Heart right ventricle (tissue), 16 donors: ENCODE measurements at places on chromosomes 13 and 19. TPM values are rescaled to one million over a fixed set of nuclear protein-coding genes. Genes with fewer than 3 reads are reported as not detected.

DNA sequence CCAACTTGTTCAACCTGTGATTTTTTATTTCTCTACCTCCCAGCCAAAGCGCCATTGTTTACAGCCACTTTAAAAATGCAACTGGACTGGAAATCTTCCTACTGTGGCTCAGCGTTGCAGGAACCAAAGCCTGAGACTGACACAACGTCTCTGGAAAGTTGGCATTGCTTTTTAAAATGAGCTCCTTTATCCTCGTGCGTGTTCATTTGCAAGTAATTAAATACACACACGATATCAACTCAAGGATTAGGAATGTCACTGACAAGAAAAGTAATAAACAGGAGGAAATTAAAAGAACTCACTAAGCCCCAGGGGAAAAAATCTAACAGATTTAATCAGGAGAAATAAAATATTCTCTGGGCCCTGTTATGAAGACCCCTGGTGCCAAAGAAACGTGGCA lies 184.6 kb upstream of the IRS2 start:
- DNase-seq, result no peak

DNA sequence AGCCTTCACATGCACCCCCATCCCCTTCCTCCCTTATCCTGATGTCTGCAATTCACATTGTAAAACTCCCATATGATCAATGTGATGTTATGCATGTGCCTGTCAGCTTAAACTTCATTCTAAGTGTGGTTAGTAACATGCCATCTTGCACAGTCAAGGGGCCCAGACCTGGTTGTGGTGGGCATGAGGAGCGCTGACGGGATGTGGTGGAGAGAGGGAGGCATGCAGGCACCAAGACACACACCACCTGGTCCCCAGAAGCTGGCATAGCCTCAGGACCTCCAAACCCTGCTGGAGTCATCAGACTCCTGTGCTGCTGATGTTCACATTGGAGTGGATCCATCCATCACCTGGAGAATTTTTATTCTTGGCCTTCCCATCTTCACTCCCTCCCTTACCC lies 90.5 kb upstream of the ABCC4 start:
- DNase-seq, result no peak

DNA sequence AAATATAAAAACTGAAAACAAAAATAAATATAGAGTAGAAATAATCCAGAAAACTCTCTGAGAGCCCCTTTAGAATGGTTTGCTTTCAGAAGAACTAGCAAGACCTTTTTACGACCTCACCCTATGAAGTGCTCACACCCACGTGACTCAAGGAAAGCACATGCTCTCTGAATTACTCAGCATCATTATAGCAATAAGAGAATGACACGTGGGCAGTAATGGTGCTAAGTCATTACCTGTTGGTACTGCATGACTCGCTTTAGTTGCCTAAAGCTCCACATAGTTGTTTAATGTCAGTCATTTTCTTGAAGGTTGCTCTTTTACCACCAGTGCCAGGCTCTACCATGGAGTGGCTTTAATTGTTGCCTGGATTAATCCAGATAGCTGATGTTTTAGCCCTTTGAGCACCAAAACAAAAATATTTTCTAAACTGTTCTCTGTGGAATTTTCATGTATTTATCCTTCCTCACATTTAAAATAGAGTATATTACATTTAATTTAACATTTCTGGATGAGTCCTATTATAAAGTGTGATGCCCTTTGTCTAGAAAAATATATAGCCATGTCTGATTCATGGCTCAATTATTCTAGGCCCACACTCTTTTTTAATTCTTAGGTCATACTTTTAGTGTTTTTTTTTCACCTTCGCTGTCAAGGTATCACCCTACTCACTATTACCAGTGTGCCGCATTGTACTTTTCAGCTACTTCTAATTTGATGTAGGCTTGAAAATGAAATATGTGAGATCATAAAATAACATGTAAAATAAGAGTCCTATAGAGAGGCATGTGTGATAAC lies 56.8 kb downstream of the THSD1 start:
- no peak for DNase-seq

DNA sequence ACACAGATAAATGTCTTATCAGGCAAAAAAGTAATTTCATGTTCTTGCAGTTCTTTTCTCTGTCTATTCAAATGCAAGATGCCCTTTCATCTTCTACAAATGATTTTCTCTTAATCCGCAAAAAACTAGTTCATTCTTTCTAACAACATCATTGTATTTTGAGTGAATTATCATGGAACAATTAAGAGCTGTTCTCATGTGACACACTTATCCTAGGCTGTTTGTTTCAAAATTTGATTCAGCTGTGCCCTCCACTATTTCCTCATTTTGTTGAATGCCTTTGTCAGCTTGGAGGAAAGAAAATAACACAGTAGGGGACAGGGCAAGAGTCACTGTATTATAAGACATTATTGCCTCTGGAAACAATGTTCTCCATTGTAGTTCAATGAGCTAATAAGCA lies 396.9 kb downstream of the KCTD12 start:
- DNase-seq, result no peak

DNA sequence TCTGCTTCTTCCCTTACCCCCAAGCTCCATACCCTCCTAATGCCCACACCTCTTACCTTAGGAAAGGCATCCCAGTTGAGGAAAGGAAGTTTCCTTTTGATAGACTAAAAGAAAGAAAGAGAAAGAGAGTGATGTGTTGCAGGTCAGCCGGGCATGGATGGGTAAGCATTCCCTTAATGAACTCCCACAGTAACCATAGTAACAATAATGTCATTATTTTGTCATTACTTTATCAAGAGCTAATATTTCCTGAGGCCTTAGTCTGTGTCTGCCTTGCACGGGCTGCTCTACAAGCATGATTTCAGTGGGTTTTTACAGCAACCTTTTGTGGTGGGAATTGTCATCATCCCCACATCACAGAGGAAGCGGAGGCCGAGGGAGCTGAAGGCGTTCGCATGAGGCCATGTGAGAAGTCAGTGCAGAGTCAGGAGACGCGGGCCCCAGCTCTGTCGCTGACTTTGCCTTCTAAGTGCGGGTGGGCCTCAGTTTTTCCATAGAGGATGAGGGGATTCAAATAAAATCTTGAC lies 2.5 kb downstream of the KRTDAP start:
- no peak for DNase-seq

GRCh38 chr13:29975283-29975682 lies 124.9 kb upstream of the UBL3 start:
- no peak for DNase-seq

The C19orf38 gene
- 1.3 TPM for polyA plus RNA-seq

The MUC16 gene
- polyA plus RNA-seq, result not detected
